ENCODE measurements at places on chromosomes 5 and 9.

- peaks cover 10% of the 10 kb centered on the region for H3K4me1 ChIP-seq
- H3K27me3 ChIP-seq = no peaks in the 10 kb centered on the region
- no peak overlapping the region for H3K4me3 ChIP-seq
- no peak overlapping the region for H3K27ac ChIP-seq
- H3K36me3 ChIP-seq = no peaks in the 10 kb centered on the region
These were observed 7.1 kb downstream of the STK10 start for GRCh38 chr5:172180936-172181335.

GRCh38 chr5:94658272-94658671 lies 39.8 kb downstream of the SLF1 start:
- no peak overlapping the region for H3K27ac ChIP-seq
- DNase-seq = no peak
- no peaks in the 10 kb centered on the region for H3K4me1 ChIP-seq
- H3K36me3 ChIP-seq = peaks cover 76% of the 10 kb centered on the region

- no peaks in the 10 kb centered on the region for H3K36me3 ChIP-seq
- no peak overlapping the region for H3K27ac ChIP-seq
- H3K4me3 ChIP-seq = no peak overlapping the region
These were observed 80.4 kb upstream of the PRSS3 start for GRCh38 chr9:33714989-33715388.

DNA sequence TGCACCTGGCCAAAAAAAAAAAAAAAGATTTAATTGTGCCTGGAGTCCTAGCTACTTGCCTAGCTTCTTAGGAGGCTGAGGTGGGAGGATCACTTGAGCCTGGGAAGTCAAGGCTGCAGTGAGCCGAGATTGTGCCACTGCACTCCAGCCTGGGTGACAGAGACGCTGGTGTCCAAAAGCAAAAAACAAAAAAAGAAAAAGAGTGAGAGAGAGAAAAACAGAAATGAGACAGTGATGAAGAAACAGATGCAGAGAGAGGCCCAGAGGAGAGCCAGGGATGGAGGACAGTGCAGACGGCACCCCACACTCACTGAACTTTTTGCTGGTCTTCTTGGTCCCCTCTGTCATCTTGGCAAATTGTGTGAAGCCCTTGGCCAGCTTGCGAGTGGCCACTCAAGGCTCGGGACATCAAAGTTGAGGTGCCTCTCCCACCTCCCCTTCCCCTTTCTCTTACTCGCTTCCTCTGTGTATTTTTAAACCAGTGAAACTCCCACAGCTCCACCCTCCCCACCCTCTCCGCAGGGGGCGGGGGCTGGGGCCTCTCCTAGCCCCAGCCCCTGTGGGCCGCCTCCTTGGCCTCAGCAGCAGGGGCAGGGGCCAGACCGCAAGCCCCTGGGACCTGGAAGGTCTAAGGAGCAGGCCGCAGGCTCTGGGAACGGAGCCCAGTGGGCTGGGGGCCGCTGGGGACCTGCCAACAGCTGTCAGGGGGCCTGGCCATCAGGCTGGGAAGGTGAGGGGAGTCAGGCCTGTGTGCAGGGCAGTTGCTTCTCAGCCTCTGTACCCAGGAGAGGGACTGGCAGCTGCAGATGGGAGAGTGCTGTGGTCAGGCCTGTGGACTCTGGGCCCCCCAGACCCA lies at the start of gene SH2D3C:
Gene SH2D3C, minus strand, starts transcription at position 387 of the 856 bp plus-strand sequence. Its CDS starts 39 bp downstream, at position 348.
- H3K4me1 ChIP-seq = peaks cover 9% of the 10 kb centered on the region
- H3K27ac ChIP-seq = no peak within 1 kb of the TSS
- no peak for DNase-seq
- peak within 1 kb of the TSS; percentile 39 for H3K4me3 ChIP-seq
- no peaks in the 10 kb centered on the region for H3K27me3 ChIP-seq

GRCh38 chr9:32463500-32464293 lies 62.3 kb downstream of the RIGI start:
- H3K27ac ChIP-seq = no peak overlapping the region
- no peaks in the 10 kb centered on the region for H3K27me3 ChIP-seq
- peaks cover 4% of the 10 kb centered on the region for H3K36me3 ChIP-seq
- peak; percentile 4 for DNase-seq

GRCh38 chr9:120980951-120981350 lies 54.4 kb upstream of the TRAF1 start:
- H3K4me1 ChIP-seq = no peaks in the 10 kb centered on the region
- DNase-seq = no peak
- H3K4me3 ChIP-seq = no peak overlapping the region
- no peaks in the 10 kb centered on the region for H3K36me3 ChIP-seq

GRCh38 chr5:78509884-78510769 lies 138.4 kb downstream of the LHFPL2 start:
- H3K36me3 ChIP-seq = no peaks in the 10 kb centered on the region
- H3K27me3 ChIP-seq = no peaks in the 10 kb centered on the region
- peak overlapping the region; percentile 58 for H3K4me3 ChIP-seq
- no peak for DNase-seq
- H3K4me1 ChIP-seq = peaks cover 9% of the 10 kb centered on the region

GRCh38 chr9:98516897-98517503 lies 191.7 kb downstream of the GABBR2 start:
- H3K27me3 ChIP-seq = no peaks in the 10 kb centered on the region
- H3K27ac ChIP-seq = no peak overlapping the region
- DNase-seq = no peak
- H3K36me3 ChIP-seq = no peaks in the 10 kb centered on the region

- H3K4me1 ChIP-seq = no peaks in the 10 kb centered on the region
- DNase-seq = no peak
- H3K4me3 ChIP-seq = no peak overlapping the region
- no peaks in the 10 kb centered on the region for H3K27me3 ChIP-seq
These were observed 151.1 kb downstream of the DOCK2 start for GRCh38 chr5:169788168-169788567.

- no peak overlapping the region for H3K4me3 ChIP-seq
- H3K36me3 ChIP-seq = peaks cover 11% of the 10 kb centered on the region
- peaks cover 24% of the 10 kb centered on the region for H3K4me1 ChIP-seq
- no peaks in the 10 kb centered on the region for H3K27me3 ChIP-seq
These were observed 1.5 kb upstream of the GPRIN1 start for GRCh38 chr5:176611435-176611834.

DNA sequence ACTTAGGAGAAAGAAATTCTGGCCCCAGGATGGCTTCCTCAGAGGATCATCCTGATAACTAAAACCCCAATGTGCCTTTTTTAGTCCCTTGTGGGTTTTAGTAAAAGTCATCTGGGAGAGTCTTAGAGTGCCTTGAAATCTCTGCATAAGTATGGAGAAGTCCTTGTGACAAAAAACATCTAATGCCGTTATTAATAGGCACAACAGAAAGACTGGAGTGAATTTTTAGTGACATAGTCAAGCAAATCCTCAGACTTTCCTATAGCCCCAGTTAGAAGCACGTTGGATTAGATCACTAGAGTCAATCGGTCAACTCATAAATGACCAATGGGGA lies 108.2 kb upstream of the MPDZ start:
- H3K4me3 ChIP-seq = no peak overlapping the region
- H3K27ac ChIP-seq = no peak overlapping the region
- no peaks in the 10 kb centered on the region for H3K36me3 ChIP-seq
- DNase-seq = no peak

DNA sequence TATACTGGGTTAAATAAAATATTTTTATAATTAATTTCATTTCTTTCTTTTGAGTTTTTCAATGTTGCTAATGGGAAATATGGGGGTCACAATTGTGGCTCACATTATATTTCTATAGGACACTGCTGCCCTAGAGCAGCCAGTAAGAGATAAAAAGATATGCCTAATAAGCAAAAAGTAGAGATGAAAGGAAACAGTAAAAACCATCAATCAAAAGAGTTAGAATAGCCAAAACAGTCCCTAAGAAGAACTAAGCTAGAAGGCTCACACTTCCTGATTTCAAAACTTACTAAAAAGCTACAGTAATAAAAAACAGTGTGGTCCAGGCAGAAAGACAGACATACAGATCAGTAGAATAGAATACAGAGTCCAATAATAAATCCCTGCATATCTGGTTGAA lies 104.4 kb downstream of the FANCC start:
- no peaks in the 10 kb centered on the region for H3K36me3 ChIP-seq
- H3K4me1 ChIP-seq = peaks cover 12% of the 10 kb centered on the region

DNA sequence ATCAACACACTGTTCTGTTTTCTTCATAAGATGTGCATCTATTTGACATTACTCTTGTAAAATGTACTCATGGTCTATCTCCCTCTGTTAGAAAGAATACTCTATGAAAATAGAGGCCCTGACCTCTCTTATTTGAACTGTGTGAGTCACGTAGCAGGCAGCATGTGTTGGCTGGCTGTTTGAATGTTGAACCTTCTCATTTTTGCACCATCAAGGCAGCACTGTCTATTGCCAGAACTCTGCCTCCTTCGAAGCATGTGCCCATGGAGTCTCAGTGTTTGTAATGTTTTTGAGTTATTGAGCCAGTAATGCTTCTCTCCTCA lies 144.4 kb downstream of the ALDH1A1 start:
- no peak overlapping the region for H3K4me3 ChIP-seq
- DNase-seq = no peak
- H3K36me3 ChIP-seq = no peaks in the 10 kb centered on the region
- no peaks in the 10 kb centered on the region for H3K4me1 ChIP-seq
- H3K27ac ChIP-seq = no peak overlapping the region

DNA sequence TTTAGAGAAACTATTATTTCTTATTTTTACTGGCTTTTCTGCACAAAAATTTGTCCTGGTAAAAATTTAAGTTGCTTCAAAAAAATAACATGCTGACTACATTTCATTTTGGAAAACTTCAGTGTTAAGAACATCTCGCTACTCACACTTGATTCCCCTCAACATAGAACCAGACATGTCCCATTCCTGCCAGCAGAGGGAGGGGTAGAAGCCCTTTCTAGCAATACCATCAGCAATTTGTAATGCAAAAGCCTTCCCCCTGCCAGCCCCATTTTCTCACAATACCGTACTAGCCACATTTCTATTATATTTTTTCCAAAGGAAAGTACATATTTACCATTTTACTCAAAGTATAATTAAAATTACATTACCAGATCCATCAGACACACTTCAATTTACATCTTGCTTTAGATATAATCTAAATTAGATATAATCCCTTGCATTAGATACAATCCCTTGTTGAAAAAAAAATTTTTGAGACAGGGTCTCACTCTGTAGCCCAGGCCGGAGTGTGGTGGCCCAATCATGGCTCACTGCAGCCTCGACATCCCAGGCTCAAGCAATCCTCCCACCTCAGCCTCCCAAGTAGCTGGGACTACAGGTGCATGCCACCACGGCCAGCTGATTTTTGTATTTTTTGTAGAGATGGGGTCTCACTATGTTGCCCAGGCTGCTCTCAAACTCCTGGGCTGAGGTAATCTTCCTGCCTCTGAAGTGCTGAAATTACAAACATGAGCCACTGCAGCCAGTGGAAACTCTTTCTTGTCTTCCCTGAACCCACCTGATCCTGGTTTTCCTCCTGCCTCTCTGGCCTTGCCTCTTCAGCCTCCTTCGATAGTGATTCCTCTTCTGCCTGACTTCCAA lies 39.6 kb upstream of the IDNK start:
- H3K27me3 ChIP-seq = no peaks in the 10 kb centered on the region
- peak; percentile 33 for DNase-seq
- no peak overlapping the region for H3K4me3 ChIP-seq
- no peak overlapping the region for H3K27ac ChIP-seq
- no peaks in the 10 kb centered on the region for H3K36me3 ChIP-seq
- no peaks in the 10 kb centered on the region for H3K4me1 ChIP-seq

DNA sequence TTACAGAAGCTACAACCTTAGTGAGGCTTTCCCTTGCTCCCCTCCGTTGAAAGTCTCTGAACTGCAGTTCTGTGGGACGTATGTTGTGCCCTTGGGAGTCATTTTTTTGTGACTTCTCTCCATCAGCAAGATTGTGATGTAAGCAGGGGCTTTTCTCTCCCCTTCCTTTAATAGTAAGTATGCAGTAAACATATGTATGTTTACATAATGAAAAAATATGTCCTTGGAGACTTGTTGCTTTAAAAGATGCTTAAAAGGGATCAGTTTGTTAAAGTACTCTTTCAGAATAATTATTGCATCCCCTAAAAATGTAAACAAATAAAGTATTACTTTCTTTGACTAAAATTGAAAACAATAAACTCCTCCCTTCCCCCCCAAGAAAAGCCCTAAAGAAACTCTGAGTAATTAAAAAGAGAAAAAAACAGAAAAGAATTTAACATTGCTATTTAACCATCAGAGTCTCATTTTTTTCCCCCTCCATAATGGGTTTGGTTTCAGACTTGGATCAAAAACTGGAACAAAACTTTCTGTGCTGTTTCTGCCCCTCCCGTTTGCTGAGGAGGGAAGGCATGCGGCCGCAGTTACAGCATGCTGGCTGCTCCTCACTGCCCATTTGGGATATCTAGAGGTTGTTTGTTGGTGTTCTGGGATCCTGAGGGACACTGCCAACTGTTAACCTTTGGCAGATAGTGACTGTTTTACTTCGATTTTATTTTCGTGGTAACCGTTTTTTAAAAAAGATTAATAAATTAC lies 40.2 kb downstream of the TRIO start:
- peaks cover 16% of the 10 kb centered on the region for H3K4me1 ChIP-seq
- no peak for DNase-seq

- H3K4me1 ChIP-seq = no peaks in the 10 kb centered on the region
- no peak overlapping the region for H3K4me3 ChIP-seq
- no peaks in the 10 kb centered on the region for H3K27me3 ChIP-seq
- no peak overlapping the region for H3K27ac ChIP-seq
These were observed 17.2 kb upstream of the SIL1 start for GRCh38 chr5:139215107-139215975.

DNA sequence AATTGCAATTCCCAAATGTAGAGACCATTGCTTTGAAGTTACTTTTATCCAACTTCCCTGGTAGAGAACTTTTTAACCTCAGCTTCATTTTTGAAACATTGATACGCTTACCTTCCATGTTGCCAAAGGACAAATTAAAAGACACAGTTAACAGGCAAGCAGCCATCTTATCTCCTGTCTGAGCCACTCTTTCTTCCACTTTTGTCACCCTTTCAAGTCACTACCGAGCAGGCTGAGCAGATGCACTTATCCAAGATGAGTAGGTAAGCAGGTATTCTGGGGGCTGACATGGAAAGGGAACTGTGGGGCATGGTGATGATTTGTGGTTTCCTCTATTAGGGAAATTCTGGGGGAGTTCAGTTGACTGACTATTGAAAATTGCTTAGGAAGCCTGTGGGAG lies 66.7 kb downstream of the DOCK2 start:
- no peak for DNase-seq
- no peak overlapping the region for H3K27ac ChIP-seq
- no peaks in the 10 kb centered on the region for H3K4me1 ChIP-seq
- H3K4me3 ChIP-seq = no peak overlapping the region
- H3K36me3 ChIP-seq = no peaks in the 10 kb centered on the region
- H3K27me3 ChIP-seq = no peaks in the 10 kb centered on the region

GRCh38 chr9:137311986-137312851 lies 10.1 kb upstream of the NRARP start:
- peaks cover 35% of the 10 kb centered on the region for H3K4me1 ChIP-seq
- H3K4me3 ChIP-seq = no peak overlapping the region
- no peaks in the 10 kb centered on the region for H3K27me3 ChIP-seq

GRCh38 chr5:68074633-68075032 lies 140.9 kb upstream of the PIK3R1 start:
- DNase-seq = no peak
- peaks cover 1% of the 10 kb centered on the region for H3K4me1 ChIP-seq
- H3K36me3 ChIP-seq = no peaks in the 10 kb centered on the region
- no peak overlapping the region for H3K4me3 ChIP-seq
- H3K27ac ChIP-seq = no peak overlapping the region

- H3K36me3 ChIP-seq = no peaks in the 10 kb centered on the region
- H3K27ac ChIP-seq = no peak overlapping the region
- H3K4me1 ChIP-seq = no peaks in the 10 kb centered on the region
These were observed 166.0 kb downstream of the CDH9 start for GRCh38 chr5:26872337-26872736.

GRCh38 chr5:137236252-137236651 lies 262.9 kb downstream of the SPOCK1 start:
- no peak overlapping the region for H3K27ac ChIP-seq
- H3K27me3 ChIP-seq = no peaks in the 10 kb centered on the region
- no peaks in the 10 kb centered on the region for H3K36me3 ChIP-seq
- H3K4me3 ChIP-seq = no peak overlapping the region
- peaks cover 6% of the 10 kb centered on the region for H3K4me1 ChIP-seq

All from neuronal stem cell (in vitro differentiated cells).